ENCODE measurements at places on chromosomes 16 and 17.

GRCh38 chr17:31116167-31116566 is 21.4 kb downstream of the NF1 start:
- no peak for DNase-seq

DNA sequence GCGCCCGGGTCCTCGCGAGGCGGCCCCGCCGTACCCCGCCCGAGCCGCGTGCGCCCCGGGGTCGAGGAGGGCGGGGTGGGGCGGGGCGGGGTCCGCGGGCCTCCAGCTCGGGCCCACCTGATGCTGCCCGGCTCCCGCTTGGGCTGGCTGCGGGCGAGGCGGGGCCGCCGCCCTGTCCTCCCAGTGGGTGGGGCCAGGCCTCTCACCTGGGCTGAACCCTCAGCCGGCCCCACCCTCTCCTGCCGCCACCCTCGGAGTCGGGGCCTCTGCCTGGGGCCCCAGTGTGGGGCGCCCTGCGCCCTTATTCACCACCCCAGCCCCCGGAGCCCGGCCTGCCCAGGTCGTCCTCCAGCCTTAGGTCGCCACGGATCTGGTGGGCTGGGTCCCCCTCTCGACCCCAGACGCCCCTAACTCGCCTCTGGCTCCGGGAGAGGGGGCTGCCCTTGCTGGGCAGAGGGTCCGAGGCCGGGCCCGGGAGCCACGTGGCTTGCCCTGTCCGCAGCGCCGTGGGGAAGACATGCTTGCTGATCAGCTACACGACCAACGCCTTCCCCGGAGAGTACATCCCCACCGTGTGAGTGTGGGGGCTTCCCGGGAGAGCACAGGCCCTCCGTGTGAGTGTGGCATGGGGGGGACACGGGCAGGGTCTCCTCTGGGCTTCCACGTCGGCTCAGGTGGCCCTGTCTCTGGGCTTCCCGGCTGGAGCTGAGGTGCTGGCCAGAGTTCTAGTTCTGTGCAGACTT is 578 bp downstream of the RAC3 start:
- no peak for DNase-seq

GRCh38 chr16:84700446-84701300 is 873 bp downstream of the USP10 start:
- DNase-seq = no peak

DNA sequence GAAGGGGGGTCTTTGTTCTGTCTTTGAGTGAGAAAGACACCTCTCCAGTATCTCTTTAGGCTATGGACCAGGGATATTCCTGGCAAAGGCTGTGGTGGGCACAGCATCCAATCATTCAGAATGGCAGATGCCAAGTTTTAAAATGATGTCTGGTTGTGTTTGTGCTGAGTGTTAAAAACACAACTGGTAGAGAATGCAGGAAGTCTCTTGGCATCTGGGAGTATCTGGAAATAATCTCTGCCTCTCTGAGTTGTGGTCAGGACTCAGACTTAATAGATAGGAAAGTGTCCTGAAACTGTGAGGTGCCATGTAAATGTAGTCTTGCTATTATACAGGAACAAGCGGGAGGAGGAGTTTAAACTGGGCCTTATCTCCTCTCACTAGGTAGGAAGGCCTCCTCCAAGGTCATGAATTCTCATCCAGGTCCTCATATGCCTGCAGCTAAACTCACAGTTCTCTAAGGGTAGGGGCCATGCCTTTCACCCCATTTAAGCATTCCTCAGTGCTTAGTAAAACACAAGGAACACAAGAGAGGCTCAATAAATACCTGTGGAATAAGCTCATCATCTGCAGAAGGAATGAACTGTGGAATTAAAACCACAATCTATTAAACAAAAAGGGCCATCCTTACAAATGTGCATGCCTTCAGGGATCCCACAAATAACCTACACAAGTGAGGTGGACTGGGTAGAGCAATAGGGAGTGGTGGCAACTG is 317.6 kb downstream of the CBLN1 start:
- no peak for DNase-seq

- no peak for DNase-seq
Observed at GRCh38 chr16:50290856-50291255, 24.5 kb downstream of the ADCY7 start.

- DNase-seq = no peak
Observed at GRCh38 chr17:42203354-42203753, 9.1 kb upstream of the GHDC start.

DNA sequence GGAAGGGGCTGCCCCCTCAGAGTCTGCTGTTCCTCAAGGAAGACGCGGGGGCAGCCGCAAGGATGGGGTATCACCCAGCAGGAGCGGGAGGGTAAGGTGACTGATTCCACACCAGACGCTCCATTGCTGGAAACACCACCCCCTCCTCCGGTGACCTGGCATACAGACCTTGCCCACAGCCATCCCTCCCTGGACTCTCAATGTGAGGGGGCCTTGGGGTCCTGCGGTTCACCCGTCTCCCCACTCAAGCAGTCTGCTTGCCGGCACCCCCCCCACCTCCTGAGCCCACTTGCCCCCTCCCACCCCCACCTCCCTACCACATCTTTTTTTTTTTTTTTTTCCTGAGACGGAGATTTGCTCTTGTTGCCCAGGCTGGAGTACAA is 12.1 kb upstream of the HS3ST6 start:
- DNase-seq = no peak

DNA sequence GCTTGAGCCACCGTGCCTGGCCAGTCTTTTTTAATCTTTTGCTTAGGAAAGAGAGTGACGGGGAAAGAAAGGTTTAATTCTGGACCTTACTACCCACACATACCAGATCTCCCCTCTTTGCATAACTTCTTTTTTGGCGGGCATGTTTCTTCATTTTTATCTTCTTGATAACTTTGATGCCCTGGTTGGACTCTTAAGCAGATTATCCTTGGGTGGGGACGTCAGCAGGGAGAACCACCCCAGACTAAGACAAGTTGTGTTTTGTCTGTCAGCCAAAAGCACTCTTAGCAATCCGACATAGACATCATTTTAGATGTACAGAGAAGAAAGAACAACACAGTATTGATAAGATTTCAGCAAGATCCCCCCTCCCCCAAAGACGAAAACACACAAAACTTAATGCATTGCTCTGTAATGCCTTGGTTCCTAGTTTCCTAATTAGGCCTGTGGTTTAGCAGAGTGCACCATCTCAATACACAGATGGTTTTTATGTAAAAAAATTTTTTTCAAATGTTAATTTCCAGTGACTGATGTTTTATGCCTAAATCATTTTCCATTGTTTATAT is 99.9 kb downstream of the MSI2 start:
- DNase-seq = no peak

DNA sequence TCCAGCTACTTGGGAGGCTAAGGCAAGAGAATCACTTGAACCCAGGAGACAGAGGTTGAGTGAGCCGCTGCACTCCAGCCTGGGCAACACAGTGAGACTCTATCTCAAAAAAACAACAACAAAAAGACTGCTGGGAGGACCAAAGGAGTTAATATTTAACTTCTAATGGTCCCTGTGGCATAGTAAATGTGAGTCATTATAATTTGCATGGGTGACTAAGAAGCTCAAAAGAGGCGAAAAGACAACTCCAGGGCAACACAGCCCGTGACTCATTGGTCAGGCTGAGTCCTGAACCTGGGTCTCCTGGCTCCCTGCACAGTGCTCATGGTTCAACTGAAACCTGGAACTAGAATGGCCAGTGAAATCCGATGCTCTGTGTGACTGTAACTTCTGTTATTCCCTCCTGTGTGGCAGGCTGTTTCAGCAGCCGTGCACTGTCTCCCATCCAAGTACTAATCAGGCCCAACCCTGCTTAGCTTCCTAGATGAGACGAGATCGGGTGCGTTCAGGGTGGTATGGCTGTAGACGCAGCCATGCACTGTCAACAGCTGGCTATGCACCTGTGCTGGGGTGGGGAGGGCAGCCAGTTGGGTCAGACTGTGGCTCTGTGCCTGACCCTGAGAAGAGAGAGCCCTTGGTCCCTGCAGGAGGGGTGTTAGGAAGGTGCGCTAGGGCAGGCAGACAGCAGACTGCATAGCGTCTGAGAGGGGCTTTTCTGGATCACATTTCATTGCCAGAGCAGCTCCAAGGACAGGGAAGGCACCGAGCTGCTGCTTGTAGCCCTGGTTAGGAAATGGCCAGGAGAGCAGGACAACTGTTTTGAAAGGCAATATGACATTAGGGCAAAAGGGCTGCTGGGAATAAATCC is 14.5 kb upstream of the GPRC5C start:
- no peak for DNase-seq

- DNase-seq = peak; percentile 44
Observed at GRCh38 chr17:17191346-17191792, 14.8 kb downstream of the PLD6 start.

- DNase-seq = no peak
Observed at GRCh38 chr16:81997738-81998137, 13.5 kb downstream of the SDR42E1 start.

DNA sequence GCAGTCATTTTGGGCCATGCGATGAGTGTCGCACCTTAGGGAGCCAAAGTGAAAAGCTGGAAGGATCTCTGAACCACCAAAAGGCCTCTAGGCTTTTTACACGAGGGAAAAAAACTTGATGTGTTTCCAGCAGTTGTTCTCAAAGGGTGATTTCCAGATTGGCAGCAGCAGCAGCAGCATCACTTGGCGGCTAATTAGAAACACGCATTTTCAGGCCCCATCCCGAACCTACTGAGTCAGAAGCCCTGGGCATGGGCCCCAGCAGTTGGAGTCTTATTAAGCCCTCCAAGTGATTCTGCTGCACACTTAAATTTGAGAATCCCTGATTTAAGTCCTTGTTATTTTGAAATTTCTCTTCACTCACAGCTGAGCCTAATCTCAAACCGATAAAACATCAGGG is 25.3 kb upstream of the PYY start:
- DNase-seq = no peak

DNA sequence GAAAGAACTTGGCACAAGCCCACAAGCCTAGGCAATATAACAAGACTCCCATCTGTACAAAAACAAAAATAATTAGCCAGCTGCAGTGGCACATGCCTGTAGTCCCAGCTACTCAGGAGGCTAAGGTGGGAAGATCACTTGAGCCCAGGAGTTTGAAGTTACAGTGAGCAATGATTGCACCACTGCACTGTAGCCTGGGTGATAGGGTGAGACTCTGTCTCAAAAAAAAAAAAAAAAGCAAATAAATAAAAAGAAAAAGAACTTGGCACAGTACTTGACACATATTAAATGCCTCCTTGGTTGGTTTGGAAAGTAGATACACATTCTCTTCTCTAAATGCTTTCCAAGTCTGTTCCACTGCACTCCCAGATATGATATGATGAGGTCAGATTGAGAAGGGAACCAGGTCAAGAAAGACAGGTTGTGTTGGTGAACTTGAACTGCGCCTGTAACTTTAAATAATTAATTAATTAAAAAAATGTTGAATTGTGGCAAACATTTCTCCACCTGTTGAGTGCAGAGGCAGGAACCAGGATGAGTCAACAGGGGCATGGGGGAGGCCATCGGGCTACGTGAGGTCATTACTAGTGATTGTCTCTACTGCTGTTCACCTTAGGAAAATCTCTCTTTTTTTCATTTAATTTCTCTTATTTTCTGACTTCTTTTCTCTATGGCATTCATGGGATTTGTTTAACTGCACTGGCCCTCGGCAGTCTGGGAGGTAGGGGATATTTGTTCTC is 25.9 kb upstream of the EFCAB13 start:
- no peak for DNase-seq

GRCh38 chr16:67517155-67517445 is 11.5 kb upstream of the RIPOR1 start:
- DNase-seq = no peak

GRCh38 chr17:46197530-46197929 is 4.3 kb upstream of the KANSL1 start:
- no peak for DNase-seq

GRCh38 chr16:69926241-69926640 is 24.9 kb upstream of the CLEC18A start:
- no peak for DNase-seq

GRCh38 chr16:55543472-55543871 is 23.0 kb upstream of the CAPNS2 start:
- DNase-seq = no peak

DNA sequence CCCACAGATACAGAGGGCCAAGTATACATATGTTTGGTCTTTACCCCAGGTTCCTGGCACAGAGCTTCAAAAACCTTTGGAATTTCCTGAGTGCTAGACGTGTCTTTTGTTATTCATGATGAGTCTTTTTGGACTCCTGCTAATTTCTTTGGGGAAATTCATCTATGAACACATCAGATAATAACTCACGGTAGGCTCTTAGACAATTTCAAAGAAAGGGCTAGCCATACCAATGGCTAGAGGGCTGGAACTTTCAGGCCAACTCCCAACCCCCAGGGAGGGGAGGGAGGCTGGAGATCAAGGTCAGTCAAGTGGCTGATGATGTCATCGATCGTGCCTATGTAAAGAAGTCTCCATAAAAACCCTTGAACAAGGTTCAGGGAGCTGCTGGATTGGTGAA is 101.9 kb downstream of the STX8 start:
- DNase-seq = no peak

DNA sequence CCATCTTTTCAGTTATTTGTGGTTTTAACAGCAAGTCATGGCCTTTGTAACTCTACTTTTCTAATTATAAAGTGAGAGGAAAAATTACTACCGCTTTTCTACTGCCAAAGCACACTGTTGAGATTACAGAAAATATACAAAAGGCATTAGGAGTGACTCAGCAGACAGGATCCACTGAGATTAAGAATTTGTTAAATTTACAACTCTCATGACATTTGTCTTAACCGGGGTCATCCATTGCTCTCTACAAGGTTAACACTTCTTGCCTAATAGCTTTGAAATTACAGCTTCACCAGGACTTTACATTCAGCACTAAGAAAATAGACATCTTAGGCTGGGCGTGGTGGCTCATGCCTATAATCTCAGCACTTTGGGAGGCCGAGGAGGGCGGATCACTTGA is 93.4 kb downstream of the SSH2 start:
- DNase-seq = no peak

GRCh38 chr16:88454523-88454947 is 1.5 kb downstream of the ZFPM1 start:
- no peak for DNase-seq

GRCh38 chr16:85420501-85421337 is 192.4 kb upstream of the GSE1 start:
- peak; percentile 35 for DNase-seq

GRCh38 chr16:75265911-75266701 is 14.7 kb upstream of the BCAR1 start:
- DNase-seq = peak; percentile 84

DNA sequence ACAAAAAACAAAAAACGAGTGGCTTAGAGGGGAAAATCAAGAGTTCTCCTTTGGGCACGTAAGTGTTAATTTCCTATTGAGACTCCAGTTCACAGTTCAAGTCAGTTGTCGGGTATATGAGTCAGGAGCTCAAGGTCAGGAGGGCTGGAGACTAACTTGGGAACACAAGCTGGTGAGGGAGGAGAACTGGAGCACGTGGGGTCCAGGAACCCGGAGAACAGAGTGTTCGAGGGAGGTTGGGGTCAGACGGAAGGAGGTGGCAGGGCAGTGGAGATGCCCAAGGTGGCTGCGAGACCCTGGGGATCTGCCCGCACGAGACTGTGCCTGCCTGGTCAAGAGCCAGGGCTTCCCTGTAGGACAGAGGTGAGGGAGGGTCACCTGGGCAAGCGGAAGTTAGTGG is 12.0 kb downstream of the ALDH3A1 start:
- no peak for DNase-seq

- DNase-seq = no peak
Observed at GRCh38 chr17:50944902-50945720, 79.0 kb upstream of the TOB1 start.

Measured in uterus (tissue), 4 donors.